ENCODE measurements at places on chromosomes 3 and 15.

GRCh38 chr3:59758672-59759071, 708.8 kb upstream of the CFAP20DC start:
- no peak for DNase-seq

- DNase-seq = no peak
Measured at GRCh38 chr15:85306946-85307686, 73.3 kb upstream of the AKAP13 start.

DNA sequence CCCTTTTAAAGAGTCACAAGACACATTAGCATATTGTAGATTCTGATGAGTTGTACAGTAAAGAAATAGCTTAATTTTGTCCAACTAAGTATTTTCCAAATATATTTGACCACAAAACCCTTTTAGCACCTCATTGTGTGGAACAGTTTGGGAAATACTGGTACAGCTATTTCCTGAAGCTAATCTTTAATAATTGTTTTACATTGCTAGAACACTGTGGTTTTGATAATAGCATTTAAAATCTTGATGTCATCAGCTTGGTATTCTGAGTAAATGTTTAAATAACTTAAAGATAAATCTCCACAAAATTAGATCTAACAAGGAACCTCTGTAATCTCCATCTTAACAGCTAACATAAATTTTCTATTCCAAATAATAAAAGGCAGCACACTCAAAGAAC, 140.0 kb upstream of the MLF1 start:
- no peak for DNase-seq

- no peak for DNase-seq
Measured at GRCh38 chr3:181383760-181384159, 328.0 kb upstream of the SOX2 start.

DNA sequence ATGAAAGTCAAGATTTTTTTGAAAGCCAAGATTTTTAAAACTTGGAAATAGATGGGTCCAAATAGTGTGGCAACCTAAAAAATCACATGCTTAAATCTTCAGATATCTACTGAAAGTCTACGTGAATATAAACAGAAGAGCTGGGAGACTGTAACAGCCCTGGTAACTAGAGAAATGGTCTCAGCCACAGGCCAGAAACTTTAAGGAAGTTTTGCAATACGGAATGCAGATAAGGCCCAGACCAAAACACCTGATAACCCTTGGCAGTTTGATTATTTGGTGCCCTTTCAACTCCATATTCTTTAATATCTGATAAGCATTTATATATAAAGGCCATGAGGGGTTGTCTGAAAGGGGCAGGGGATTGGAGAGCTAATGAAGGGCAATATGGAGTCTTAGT, 537.3 kb upstream of the TGFBR2 start:
- DNase-seq = no peak

GRCh38 chr3:50211930-50212329, 6.9 kb downstream of the SLC38A3 start:
- no peak for DNase-seq

GRCh38 chr3:106276151-106276550, 407.3 kb upstream of the CBLB start:
- no peak for DNase-seq

DNA sequence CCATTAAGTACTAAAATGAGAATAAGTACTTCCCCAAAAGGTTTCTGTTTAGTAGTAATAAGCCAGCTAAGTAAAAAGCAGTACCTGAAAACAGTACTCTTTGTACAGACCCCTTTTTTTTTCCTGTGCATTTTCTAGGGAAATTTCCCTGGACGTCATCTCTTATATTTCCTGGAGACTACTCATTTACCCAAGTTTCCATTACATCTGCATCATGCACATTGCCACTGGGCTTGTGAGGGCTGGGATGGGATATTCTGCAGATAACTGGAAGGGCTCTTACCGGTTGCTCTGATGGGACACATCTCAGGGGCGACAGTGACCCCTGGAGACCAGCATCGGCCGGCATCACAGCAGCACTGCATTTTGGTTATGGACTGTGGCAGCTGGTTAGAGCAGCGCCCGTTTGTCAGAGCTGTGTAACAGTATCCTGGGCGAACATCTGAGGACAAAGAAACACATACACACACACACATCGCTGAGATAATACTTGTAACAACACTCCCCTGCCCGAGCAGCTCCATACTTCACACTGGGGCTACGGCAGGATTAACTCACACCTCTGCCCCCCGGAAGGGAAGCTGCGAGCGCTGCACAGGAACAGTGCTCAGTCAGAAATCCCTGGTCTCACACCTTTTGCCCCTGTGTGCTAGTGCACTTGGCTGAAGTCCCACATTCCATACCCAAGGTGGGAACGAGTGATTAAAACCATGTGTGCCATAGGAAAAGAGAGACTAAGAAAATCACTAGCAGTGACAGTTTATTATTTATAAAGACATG, 124.9 kb downstream of the FBN1 start:
- no peak for DNase-seq

- no peak for DNase-seq
Measured at GRCh38 chr3:124234852-124235252, 242.9 kb upstream of the ROPN1 start.

GRCh38 chr3:192339214-192339613, 388.1 kb downstream of the FGF12 start:
- DNase-seq = no peak

DNA sequence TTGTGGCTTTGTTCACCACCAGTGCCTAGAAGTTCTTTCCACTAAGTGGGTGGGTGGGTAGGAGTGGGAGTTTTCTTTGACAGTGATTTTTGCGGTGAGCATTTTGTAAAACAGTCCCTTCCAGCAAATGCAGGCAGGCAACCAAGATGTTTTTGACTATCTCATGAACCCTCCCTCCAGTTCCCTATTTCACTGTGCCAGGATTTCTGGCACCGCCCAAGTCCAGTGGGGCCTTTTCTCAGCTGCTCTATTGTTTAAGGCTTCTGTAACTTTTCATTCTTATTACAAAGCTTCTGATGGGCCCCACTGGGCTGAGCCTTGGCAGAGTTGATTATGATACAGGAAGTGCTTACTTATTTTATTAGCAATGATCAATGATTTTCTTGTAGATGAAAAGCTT, 236.0 kb downstream of the EDEM1 start:
- DNase-seq = no peak

- DNase-seq = no peak
Measured at GRCh38 chr3:61997101-61997500, 376.2 kb downstream of the FEZF2 start.

Data from stimulated activated CD8-positive, alpha-beta memory T cell treated with anti-CD3 and anti-CD28 coated beads, Interleukin-7, amount 100 ng/mL, for 24 hours (primary cell).